ENCODE measurements at places on chromosomes 2 and 18. TPM values are rescaled to one million over a fixed set of nuclear protein-coding genes. Genes with fewer than 3 reads are reported as not detected.

DNA sequence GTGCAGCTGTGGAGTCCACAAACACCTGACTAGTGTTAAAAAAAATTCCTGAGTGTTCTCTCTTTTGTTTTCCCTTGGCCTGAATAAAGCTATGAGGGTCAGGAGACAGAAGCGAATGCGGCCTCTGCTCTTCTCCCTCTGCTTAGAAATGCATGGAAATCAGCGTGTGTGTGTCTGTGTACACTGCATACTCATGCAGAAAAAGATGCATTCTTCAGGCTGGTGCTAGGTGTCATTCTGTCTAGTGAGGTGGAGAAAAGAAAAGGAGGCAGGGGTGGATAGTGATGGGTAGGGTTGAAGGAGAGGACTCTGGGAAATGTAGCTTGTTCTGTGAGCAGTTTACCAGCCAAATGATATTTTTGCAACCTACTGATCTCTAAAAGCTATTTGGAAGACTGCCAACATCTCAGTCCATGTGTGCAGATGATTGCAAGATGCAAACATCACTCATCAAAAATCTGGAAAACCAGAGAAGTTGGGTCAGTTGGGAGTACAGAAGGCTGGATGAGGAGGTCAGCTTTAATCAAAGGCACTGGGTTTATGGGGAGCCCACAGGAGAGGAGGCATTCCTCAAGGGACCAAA, 177.7 kb downstream of the INSIG2 start:
- no peak for DNase-seq

GRCh38 chr2:144249035-144249637, 270.8 kb downstream of the ZEB2 start:
- no peak for DNase-seq

- DNase-seq: no peak
Measured at GRCh38 chr2:135485441-135485840, 45.6 kb downstream of the ZRANB3 start.

Gene NEU4
- total RNA-seq: 195 TPM

Gene PLGLB2
- total RNA-seq: 6.2 TPM

Gene LDLRAD4
- 277 TPM for total RNA-seq

Data from transverse colon (tissue), 4 donors.